ENCODE measurements at places on chromosomes 13 and 19.

DNA sequence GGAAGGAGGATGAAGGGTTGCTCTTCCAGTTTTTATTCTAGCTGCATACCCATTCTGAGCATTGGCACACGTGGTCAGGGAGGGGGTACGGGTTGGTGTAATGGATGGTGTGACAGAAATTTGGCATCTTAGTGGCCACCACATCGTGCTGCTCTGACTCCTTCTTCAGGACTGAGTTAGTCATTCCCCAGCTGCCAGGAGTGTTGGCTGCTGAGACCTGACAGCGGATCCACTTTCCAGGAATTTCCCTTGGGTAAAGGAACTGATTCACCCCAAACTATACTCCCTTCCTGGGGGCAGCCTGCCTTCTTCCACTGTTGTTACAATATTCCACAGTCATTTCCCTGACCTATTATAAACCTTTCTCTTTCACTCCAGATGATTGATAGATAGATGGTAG, 595.5 kb upstream of the KLHL1 start:
- DNase-seq = no peak

DNA sequence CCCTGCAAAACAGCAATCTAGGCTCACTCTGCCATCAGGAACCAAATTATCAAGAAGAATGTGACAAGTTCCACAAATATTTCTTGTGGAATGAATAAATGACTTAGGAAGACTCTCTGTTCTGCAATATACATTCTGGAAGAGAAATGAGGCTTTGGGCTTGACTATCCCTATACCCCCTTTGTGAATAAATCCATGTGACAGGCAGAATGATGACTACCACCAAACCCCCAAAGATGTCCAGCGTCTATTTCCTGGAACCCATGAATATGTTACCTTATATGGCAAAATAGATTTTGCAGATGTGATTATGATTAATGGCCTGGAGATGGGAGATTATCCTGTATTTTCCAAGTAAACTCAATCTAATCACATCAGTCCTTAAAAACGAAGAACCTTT, 139.3 kb downstream of the ENOX1 start:
- DNase-seq = no peak

- no peak for DNase-seq
These were observed 63.5 kb upstream of the DOCK9 start for GRCh38 chr13:99041337-99041736.

DNA sequence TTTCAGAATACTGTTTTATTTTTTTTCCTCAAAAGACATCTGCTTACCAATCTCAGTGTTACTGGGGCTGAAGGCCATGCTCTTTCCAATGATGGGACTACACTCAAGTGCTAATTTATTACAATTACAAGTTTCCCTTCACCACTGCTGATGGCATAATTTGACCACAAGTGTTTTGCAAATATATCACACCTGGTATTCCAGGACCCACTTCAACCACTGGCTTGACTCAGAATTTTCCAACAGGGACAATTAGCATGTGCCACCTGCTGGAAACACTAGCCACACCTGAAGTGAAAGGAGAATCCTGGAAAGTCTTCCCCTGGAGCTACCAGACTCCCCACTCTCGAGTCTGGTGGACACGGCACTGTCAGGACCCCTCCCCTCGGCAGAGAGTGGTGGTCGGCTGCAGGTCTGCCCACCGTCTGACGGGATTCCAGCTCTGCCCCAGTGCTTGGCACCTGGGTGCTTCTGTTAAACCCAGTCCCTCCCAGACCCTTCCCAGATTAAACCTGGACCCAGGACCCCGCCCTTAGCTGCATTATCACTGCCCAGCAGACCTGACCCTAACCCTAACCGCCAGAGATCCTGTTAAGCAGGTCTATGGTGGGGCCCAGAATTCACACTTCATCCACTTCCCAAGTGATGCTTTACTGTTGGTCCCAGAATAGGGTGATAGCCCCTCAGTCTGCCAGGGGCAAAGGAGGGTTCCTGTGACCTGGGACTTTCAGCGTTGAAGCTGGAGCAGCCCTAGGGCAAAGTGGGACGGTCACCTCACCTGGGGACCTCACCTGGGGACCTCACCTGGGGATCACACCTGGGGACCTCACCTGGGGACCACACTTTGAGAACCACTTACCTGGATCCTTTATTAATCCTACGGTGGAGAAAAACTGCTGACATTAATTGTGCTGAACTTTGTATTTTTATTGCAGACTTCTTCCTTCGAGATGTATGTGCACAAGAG, 17.6 kb upstream of the RASA3 start:
- no peak for DNase-seq

DNA sequence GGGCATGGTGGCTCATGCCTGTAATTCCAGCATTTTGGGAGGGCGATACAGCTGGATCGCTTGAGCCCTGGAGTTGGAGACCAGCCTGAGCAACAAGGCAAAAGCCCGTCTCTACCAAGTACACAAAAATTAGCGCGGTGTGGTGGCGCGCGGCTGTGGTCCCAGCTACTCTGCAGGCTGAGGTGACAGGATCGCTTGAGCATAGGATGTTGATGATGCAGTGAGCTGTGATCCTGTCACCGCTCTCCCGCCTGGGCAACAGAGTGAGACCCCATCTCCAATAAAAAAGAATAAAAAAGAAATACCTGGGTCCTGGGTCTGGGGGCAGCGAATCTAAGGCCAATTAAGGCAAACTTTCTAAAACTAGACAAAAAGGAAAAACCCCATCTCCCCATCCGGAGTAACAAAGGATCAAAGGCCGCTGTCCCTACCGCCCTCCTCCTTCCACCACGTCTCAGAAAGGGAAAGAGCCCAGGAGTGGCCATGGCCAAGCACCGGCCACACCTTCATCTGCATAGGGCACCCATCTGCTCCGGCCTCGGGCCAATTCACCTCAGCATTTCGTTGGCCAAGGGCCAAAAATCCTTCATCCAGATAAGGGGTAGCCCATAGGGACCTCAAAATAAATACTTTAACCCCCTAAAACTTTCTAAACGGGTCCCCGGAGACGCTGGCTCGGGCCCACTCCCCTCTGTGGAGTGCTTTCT, 851 bp downstream of the ZNF320 start:
- no peak for DNase-seq

- DNase-seq = no peak
These were observed 7.0 kb upstream of the ZNF444 start for GRCh38 chr19:56133858-56134653.

- DNase-seq = no peak
These were observed 26.2 kb downstream of the CCDC8 start for GRCh38 chr19:46386996-46387712.

Measured in activated CD4-positive, CD25-positive, alpha-beta regulatory T cell (primary cell).